ENCODE measurements at places on chromosomes 11 and 22.

DNA sequence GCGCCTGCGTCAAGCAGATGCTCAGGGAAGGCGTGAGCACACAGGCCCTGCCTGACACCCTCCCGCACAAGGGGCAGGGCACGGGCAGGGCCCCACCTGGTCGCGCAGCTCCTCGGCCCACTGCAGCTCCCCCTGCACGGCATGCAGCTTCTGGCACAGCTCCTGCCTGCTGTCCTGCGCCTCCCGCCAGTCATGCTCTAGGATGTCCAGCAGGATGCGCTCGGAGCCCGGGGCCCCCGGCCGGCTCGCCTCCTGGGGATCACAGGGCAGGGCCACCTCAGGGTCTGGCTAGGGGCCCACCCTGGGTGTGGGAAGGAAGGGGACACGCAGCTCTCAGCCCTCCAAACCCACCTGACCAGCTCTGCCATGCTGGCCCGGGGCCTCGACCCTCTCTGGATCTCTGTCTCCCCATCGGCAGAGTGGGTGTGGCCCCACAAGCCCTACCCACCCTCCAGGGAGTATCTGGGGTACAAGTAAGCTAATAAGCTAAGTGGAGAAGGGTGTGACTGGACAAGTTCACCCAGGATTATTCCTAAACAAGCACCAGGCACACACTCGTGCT, 10.7 kb downstream of the CARD10 start:
- DNase-seq, result no peak

- DNase-seq, result no peak
Measured at GRCh38 chr22:48669226-48669625, 1158.4 kb downstream of the BRD1 start.

- no peak for DNase-seq
Measured at GRCh38 chr11:843818-844692, 1.4 kb downstream of the TSPAN4 start.

GRCh38 chr11:78161962-78162371, 22.5 kb upstream of the ALG8 start:
- no peak for DNase-seq

DNA sequence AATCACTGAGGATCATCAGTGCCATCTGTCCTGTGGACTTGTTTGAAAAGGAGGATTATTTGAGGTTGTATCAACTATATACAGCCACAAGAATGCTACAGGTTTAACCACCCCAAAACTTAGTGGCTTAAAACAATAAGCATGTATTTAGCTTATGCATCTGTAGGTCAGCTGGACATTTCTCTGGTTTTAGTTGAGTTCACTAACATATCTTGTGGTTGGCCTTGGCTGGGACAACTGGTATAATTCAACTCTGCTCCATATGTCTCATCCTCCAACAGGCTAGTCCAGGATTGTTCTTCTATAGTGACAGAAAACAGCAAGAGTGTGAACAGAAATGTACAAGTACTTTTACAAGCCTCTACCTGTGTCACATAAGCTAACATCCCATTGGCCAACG, 49.9 kb upstream of the SOX6 start:
- no peak for DNase-seq

DNA sequence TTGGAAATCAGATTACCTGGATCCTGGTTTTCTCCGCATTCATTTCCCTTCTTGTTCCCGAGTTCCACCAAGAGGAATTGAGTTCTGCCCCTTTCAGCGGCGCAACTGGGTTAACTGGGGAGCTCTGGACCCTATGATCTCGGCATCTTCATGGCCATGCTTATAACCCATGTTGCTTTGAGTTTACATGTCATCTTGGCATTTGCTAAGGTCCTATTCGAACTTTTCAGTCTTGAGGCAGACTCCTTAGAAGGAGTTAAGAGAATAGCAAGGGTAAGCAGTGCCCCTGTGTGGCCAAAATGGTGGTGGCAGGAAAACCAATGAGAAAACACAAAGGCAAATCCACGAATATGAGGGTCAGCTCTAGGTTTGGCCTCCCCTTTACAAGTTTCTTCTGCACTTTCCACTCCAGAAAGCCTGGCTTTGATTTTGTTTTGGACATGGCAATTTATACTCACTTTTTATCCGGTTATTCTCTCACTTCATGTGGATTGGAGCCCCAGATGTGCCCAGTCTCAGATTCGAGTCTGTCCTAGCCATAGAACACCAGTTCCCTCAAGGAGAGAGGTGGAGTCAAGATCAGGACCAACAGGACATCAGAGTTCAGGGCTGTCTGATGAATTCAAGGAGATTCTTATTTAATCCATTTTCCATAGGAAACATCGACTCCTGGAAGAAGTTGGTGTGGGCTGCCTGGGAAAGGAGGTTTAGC, 55.3 kb upstream of the FBXO3 start:
- peak; percentile 63 for DNase-seq

All from putamen (tissue), 1 donor.